ENCODE measurements at places on chromosomes 2 and 18.

DNA sequence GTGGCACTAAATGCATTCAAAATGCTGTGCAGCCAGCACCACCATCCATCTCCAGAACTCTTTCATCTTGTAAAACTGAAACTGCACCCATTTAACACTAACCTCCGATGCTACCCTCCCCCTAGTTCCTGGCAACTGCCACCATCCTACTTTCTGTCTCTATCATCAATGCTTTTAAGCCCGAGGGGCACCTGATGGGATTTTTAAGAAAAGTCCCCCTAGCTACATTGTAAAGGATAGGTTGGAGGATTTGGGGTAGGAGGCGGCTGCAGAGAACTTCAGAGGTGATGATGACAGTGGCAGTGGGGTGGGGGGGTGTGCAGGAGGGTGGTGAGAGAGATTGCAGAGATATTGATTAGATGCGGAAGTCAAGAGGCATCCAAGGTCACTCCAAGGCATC lies 10.8 kb upstream of the YWHAQ start:
- no peak for DNase-seq

DNA sequence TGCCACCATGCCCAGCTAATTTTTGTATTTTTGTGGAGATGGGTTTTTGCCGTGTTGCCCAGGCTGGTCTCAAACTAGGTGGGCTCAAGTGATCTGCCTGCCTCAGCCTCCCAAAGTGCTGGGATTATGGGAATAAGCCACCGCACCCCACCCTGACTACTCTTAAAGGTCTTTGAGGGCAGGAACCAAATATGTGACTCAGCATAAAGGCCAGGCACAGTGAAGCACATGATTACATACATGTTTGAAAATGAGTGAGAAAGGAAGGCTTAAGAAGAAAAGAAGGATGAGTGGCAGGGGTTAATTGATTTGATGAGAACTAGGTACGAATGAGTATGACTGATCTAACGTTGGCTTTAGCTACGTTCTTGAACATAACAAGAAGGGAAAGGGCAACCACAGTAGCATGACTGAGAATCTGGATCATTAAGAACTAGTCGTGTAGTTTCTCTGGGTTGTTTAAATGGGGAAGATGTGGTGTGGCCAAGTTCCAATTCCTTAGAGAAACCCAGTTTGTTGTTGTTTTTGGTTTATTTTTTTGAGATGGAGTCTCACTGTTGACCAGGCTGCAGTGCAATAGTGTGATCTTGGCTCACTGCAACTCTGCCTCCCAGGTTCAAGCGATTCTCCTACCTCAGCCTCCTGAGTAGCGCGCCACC lies 6.8 kb downstream of the RESP18 start:
- no peak for DNase-seq

GRCh38 chr18:10564975-10565773 lies 39.3 kb downstream of the NAPG start:
- no peak for DNase-seq

- no peak for DNase-seq
These were observed 154.0 kb upstream of the ARL4C start for GRCh38 chr2:234650911-234651310.

GRCh38 chr2:48343571-48344440 lies 186.1 kb upstream of the STON1 start:
- DNase-seq, result peak; percentile 83

DNA sequence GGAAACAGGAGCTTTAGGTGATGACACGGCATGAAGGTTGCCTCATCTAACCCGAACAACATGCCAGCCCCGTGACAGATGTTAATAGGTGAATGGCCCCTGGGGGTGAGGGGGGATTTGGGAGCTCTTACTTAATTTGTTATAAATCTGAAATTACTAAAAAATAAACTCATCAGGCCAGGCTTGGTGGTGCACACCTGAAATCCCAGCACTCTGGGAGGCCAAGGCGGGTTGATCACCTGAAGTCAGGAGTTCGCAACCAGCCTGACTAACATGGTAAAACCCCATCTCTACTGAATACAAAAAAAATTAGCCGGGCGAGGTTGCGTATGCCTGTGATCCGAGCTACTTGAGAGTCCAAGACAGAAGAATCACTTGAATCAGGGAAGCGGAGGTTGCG lies 6.1 kb downstream of the STK25 start:
- DNase-seq, result no peak

- DNase-seq, result no peak
These were observed 694.6 kb downstream of the CPS1 start for GRCh38 chr2:211251016-211251415.

DNA sequence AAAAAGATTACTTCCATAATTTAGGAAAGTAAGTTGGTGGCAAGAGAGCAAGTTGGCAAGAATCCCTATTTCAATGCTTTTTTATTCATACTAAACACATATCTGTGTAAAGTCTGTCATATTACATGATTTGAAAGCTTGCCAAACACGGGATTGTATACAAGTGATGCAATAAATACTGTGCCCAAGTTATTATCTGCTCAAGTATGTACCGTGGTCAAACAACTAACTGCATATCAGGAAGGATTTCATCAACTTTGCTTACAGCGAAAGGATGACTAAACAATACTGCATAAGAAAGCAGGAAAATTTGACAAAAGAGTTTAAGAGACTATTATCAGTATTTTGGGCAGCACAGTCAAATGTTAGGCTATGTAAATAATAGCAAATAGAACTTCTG lies 69.6 kb upstream of the SCN1A start:
- no peak for DNase-seq

GRCh38 chr2:37645836-37646235 lies 25.6 kb downstream of the CDC42EP3 start:
- no peak for DNase-seq

Data from astrocyte of the spinal cord (primary cell).